ENCODE measurements at places on chromosomes 4 and X.

GRCh38 chr4:162852642-162853041 is 314.0 kb downstream of the NAF1 start:
- DNase-seq, result no peak

DNA sequence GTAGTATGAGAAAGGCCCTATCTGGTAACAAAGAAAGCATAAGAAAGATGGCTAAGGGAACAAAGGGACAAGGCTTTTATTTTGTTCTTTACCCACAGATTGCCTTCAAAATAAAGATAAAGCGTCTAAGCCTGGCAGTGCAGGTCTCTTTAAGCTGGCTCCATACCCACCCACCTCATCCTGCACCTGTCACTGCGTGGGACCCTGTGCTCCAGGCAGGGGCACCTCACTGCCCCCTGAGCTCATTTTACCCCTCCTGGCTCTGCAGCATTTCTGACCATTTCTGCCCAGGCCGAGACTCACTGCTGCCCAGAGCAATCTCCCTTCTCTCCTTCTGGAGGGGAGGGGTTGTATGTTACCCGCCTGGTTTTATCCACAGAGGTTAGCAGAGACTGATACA is 1.7 kb upstream of the CYP4V2 start:
- DNase-seq, result no peak

- peak; percentile 51 for DNase-seq
Measured at GRCh38 chr4:184472614-184473498, 1.5 kb downstream of the IRF2 start.

DNA sequence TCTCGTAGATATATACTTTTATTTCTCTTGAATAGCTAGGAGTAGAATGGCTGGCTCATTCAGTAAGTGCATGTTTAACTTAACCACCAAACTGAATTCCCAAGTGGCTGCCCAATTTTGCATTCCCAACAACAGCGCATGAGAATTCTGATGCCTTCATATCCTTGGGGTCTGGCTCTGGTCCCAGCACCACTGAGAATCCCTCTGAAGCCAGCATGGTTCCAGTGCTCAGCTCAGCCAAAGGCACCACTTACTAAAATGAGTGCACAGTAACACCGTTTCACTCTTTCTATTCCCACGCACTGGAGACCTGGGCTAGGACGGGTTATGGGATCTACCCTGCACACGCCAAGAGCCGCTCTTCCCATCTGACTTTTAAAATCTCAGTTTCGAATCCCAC is 60.4 kb downstream of the CASP3 start:
- no peak for DNase-seq

GRCh38 chrX:20529301-20529700 is 262.6 kb upstream of the RPS6KA3 start:
- no peak for DNase-seq

DNA sequence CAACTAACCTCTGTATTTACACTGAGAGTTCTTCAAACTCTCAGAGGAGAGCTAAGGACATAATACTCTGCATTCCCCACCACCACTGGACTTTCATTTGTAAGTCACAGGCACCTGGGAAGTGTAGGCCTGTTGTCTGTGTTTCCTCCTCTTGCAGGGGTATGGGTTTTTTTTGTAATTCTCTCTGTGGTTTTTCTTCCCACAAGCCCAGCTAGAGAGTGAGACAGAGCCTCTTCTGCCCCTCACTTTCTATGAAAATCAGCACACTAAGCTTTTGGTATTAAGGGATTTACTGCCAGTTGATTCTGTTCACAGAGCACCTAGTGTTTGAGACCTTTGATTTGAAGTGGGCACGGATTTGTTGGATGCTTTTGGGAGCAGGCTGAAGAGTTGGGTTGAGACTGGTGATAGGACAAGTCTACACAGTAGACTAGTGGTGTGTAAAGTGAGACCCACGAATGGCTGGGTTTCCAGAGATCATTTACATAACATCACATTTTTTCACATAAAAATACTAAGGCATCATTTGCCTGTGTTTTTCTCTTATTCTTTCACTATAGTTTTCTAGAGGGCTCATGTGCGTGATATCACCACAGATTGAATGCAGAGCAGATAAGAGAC is 28.9 kb upstream of the WDR17 start:
- no peak for DNase-seq

- no peak for DNase-seq
Measured at GRCh38 chr4:23225564-23225963, 532.8 kb downstream of the GBA3 start.

GRCh38 chr4:95603393-95603792 is 54.6 kb upstream of the UNC5C start:
- DNase-seq, result no peak

GRCh38 chr4:71587995-71588394 is 195.9 kb downstream of the GC start:
- no peak for DNase-seq

- DNase-seq, result no peak
Measured at GRCh38 chr4:10982305-10982704, 297.7 kb upstream of the CLNK start.

GRCh38 chrX:153632595-153632946 is 14.4 kb upstream of the DUSP9 start:
- no peak for DNase-seq

GRCh38 chr4:127586922-127587571 is 45.7 kb upstream of the INTU start:
- DNase-seq, result no peak

GRCh38 chr4:1524761-1525160 is 118.5 kb upstream of the NKX1-1 start:
- DNase-seq, result no peak

DNA sequence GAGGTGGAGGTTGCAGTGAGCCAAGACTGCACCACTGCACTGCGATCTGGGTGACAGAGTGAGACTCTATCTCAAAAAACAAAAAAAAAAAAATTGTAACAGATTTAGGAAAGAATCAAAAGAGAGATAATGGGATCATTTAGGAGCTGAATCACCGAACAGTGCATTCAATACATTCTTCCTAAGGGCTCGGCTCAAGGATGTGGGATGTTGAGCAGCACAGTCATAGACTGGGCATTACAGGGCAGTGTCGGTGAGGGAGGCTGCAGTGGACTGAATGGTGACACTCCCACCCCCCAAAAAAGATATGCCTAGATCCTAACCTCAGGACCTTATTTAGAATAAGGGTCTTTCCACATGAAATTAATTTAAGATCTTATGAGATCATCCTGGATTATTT is 70.0 kb downstream of the EVC2 start:
- DNase-seq, result no peak

- no peak for DNase-seq
Measured at GRCh38 chr4:160143574-160143973, 1040.7 kb downstream of the RAPGEF2 start.

GRCh38 chrX:14729058-14729457 is 143.8 kb downstream of the FANCB start:
- DNase-seq, result no peak

DNA sequence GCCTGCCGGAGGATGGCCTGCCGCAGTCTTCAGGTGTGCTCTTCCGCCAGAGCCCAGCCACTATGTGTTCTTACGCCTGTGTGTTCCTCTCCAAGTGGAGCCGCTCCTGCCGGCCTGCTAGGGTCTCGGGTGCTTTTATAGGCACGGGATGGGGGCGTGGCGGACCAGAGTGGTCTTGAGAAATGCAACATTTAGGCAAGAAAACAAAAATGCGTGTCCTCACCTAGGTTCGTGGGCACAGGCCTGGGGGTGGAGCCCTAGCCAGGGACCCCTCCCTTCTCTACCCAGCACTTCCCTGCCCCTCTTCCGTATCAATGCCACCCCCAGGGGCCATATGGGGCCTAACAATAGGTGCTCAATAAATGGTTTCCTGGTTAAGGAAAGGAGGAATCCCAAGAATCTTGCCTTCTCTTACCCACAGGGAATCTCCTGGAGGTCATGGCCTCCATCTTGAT is 34.4 kb upstream of the LRBA start:
- no peak for DNase-seq

- no peak for DNase-seq
Measured at GRCh38 chrX:123331859-123332258, 147.8 kb downstream of the GRIA3 start.

- no peak for DNase-seq
Measured at GRCh38 chr4:61149278-61149677, 50.8 kb upstream of the ADGRL3 start.

GRCh38 chr4:94168321-94168720 is 39.3 kb upstream of the SMARCAD1 start:
- no peak for DNase-seq

DNA sequence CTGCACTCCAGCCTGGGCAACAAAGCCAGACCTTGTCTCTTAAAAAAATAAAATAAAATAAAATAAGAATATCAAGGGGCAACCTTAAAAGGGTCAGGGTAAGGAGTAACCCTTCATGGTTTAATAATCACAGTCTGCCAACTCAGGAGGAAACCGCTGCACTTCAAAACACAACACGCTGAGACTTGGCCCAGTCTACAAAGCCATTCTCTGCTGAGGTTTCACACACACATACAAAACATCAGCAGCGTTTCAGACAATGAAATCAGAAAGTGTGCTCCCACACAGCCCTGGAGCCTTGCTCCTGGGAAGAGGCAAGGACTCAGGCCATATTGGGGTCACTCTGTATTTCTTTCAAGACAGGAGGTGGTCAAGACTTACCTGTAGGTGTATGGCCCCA is 18.3 kb downstream of the SCARB2 start:
- no peak for DNase-seq

GRCh38 chr4:101989551-101989950 is 199.0 kb downstream of the BANK1 start:
- DNase-seq, result no peak

DNA sequence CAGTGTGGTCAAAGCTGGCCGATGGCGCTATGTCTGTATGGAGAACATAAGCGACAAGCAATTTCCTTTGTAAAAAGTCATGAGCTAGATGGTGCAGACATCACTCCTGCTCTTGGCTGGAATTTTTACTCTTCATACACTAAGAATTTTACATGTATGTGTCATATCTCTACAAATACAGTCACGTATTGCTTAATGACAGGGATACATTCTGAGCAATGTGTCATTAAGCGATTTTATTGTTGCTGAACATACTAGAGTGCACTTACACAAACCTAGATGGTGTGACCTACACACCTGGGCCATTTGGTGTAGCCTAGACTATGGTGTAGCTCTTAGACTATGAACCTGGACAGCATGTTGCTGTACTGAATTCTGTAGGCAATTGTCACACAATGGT is 185.4 kb downstream of the SOWAHB start:
- no peak for DNase-seq

DNA sequence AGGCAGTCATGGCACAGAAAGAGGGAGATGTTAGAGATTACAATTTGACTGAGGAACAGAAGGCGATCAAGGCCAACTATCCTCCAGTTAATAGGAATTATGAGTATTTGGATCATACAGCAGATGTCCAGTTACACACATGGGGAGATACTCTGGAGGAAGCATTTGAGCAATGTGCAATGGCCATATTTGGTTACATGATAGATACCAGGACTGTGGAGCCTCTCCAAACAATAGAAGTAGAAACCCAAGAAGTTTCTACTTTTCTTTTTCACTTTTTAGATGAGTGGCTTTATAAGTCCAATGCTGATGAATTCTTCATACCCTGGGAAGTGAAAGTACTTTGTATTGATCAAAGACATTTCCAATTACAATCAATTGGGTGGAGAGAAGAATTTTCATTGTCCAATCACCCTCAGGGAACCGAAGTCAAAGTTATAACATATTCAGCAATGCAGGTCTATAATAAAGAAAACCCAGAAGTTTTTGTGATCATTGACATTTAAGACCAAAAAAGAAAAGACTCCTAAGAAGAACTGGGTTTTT is 139.1 kb downstream of the MAB21L2 start:
- no peak for DNase-seq

DNA sequence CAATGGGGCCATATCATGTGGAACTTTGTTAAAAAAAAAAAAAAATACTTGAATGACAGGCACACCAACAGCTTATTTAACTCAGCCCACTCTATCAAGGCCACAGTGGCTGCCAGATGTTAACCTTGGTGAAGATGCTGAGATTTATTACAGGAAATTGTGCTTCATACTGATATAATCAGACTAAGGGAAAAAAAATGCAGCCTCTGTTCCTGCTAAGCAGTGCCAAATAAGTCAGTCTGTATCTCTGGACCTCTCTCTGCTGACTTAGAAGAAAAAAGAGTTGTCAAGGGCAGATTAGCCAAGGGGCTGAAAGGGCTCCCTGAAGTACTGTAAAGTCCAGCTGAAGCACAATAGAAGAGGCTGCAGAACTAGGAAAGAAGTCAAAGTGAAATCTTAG is 677.7 kb upstream of the HTR2C start:
- no peak for DNase-seq

DNA sequence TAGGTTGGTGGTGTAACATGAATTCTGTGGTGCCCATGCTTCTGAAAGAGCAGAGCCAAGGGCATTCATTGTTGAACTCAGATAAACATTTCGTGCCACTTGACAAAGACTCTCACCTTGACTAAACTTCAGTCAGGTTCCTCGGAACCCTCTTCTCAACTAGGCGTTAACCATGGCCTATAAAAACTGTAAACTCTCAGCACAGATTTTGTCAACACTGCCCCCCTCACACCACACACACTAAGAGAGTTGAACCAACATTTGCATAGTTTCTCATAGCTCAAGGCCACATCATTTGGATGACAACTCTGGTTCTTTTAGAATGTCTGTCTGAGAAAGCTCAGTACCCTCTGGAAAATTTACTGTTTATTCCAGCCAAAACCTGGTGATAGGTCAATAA is 28.1 kb downstream of the CASP6 start:
- DNase-seq, result no peak

- DNase-seq, result no peak
Measured at GRCh38 chr4:7906171-7906701, 33.4 kb downstream of the AFAP1 start.

GRCh38 chr4:70577220-70577927 is 14.7 kb upstream of the AMBN start:
- DNase-seq, result no peak

DNA sequence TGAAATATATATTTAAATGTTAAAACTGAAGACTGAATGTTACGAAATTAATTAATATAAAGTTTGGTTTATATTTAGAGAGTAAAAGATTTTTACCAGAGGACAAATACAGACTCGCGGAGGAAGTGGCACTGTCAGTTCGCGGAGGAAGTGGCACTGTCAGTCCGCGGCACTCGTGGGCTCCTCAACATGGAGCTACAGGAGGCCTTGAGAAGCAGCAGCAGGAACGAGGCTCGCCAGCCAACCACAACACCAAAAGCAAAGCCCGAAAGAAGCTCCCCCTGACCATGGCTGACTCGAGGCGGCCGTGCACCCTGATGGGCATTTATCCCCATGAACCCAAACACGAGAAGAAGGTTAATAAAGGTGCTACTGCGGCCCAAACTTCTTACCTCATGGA is 125.3 kb upstream of the PABPC4L start:
- DNase-seq, result no peak

GRCh38 chrX:16213961-16214360 is 46.7 kb downstream of the MAGEB17 start:
- DNase-seq, result no peak

DNA sequence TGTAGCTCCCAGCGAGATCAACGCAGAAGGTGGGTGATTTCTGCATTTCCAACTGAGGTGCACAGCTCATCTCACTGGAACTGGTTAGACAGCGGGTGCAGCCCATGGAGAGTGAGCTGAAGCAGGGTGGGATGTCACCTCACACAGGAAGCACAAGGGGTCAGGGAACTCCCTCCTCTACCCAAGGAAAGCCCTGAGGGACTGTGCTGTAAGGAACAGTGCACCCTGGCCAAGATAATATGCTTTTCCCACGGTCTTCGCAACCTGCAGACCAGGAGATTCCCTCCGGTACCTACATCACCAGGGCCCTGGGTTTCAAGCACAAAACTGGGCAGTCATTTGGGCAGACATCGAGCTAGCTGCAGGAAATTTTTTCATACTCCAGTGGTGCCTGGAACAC is 216.4 kb upstream of the TET2 start:
- DNase-seq, result no peak

- no peak for DNase-seq
Measured at GRCh38 chr4:138014590-138015288, 227.4 kb downstream of the SLC7A11 start.

Data from CD4-positive, alpha-beta T cell treated with Interleukin-6 for 4 hours (primary cell).